Aorta (tissue), 5 donors: ENCODE measurements at places on chromosomes 5 and 9. TPM values are rescaled to one million over a fixed set of nuclear protein-coding genes. Genes with fewer than 3 reads are reported as not detected.

SNCAIP gene
- total RNA-seq, result 14.7 TPM

WDR38 gene
- not detected for total RNA-seq

CHSY3 gene
- 32.5 TPM for total RNA-seq

CEL gene
- total RNA-seq, result 4.5 TPM

CEMIP2 gene
- 101 TPM for total RNA-seq

GRIN3A gene
- total RNA-seq, result 0.33 TPM

PCDHB15 gene
- total RNA-seq, result 8.7 TPM

FAM221B gene
- total RNA-seq, result not detected

SLCO6A1 gene
- 0.75 TPM for total RNA-seq
